ENCODE measurements at places on chromosomes 1 and 21.

- no peak for DNase-seq
Observed at GRCh38 chr1:7116001-7116400, 330.7 kb downstream of the CAMTA1 start.

- DNase-seq: no peak
Observed at GRCh38 chr1:94014635-94015488, 105.6 kb upstream of the GCLM start.

DNA sequence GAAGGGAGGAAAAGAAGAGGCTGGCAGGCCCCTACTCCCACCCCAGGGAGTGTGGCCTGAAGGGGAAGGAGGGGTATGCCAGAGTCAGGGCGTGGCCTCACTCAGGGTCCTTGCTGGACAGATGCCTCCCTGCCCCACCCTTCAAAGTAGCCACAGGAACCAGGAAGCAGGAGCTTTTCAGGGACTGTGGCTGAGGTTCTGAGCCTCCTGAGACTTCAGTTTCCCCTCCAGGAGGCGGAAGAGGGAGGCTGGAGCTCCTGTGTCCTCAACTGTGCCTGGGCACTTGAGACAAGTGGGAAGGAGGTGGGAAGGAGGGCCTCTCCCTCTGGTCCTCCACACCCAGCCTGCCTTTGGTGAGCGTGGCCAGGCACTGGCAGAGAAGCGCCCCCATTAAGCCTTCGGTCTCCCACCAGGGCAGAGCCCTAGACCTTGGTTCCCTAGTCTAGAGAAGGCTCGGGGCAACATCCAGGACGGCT is 5.3 kb downstream of the CELSR2 start:
- no peak for DNase-seq

DNA sequence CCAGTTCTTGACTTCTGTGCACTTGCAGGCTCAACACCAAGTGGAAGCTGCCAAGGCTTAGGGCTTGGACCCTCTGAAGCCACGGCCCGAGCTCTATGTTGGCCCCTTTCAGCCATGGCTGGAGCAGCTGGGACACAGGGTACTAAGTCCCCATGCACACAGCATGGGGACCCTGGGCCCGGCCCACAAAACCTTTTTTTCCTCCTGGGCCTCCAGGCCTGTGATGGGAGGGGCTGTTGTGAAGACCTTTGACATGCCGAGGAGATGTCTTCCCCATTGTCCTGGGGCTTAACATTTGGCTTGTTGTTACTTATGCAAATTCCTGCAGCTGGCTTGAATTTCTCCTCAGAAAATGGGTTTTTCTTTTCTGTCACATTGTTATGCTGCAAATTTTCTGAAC is 59.8 kb downstream of the DISC1 start:
- no peak for DNase-seq

GRCh38 chr1:2968471-2968881 is 52.8 kb upstream of the ACTRT2 start:
- no peak for DNase-seq

All from brain microvascular endothelial cell (primary cell).